SK-MEL-5 (cell line): ENCODE measurements at places on chromosomes 11 and 22. TPM values are rescaled to one million over a fixed set of nuclear protein-coding genes. Genes with fewer than 3 reads are reported as not detected.

DAGLA gene
- 0.98 and 1.1 TPM in 2 replicates for total RNA-seq

TUBA8 gene
- 0.50 and 0.88 TPM in 2 replicates for total RNA-seq

MPEG1 gene
- not detected in 2 replicates for total RNA-seq

RBMXL2 gene
- total RNA-seq: not detected in 2 replicates

MRGPRE gene
- not detected in 2 replicates for total RNA-seq

GGTLC2 gene
- total RNA-seq: not detected in 2 replicates

OR8D2 gene
- total RNA-seq: not detected in 2 replicates

TRPC6 gene
- not detected in 2 replicates for total RNA-seq

MS4A15 gene
- not detected in 2 replicates for total RNA-seq

NNMT gene
- 56.4 and 57.7 TPM in 2 replicates for total RNA-seq

SYT13 gene
- total RNA-seq: 1.3 and 1.7 TPM in 2 replicates

CARNS1 gene
- total RNA-seq: not detected in 2 replicates

SYT12 gene
- 0.19 TPM in 1 of 2 replicates, not detected in the other for total RNA-seq

CHST1 gene
- total RNA-seq: not detected in 2 replicates

MB gene
- total RNA-seq: not detected in 2 replicates

MMP1 gene
- total RNA-seq: 4.6 and 5.5 TPM in 2 replicates

ASPHD2 gene
- 3.5 and 3.9 TPM in 2 replicates for total RNA-seq

PPP2R1B gene
- 28.2 and 31.5 TPM in 2 replicates for total RNA-seq

CEP126 gene
- 0.26 and 0.35 TPM in 2 replicates for total RNA-seq

SMTN gene
- total RNA-seq: 10.1 and 11.4 TPM in 2 replicates

OR4C5 gene
- total RNA-seq: not detected in 2 replicates

MTFP1 gene
- 83.1 and 92.2 TPM in 2 replicates for total RNA-seq

KRTAP5-1 gene
- total RNA-seq: not detected in 2 replicates
